ENCODE measurements at places on chromosomes 1 and 21.

DNA sequence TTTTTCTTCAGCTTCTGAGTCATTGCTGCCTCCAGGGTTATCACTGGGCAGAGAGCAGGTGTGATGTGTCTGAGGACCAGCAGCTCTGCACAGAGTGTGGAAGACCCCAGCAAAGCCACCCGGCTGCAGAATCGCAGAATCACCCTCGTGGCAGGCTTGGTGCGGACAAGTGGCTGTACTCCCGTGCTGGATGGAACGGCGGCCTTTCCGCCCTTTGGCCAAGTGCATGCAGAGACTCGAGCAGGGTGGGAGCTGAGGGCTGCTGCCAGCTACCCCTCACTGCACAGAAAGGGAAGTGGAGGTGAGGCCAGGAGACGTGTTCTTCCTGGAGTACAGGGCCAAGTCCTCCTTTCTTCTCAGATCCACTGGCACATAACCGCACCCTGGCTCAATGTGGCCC is 162.5 kb downstream of the PCBP3 start:
- no peak for DNase-seq

DNA sequence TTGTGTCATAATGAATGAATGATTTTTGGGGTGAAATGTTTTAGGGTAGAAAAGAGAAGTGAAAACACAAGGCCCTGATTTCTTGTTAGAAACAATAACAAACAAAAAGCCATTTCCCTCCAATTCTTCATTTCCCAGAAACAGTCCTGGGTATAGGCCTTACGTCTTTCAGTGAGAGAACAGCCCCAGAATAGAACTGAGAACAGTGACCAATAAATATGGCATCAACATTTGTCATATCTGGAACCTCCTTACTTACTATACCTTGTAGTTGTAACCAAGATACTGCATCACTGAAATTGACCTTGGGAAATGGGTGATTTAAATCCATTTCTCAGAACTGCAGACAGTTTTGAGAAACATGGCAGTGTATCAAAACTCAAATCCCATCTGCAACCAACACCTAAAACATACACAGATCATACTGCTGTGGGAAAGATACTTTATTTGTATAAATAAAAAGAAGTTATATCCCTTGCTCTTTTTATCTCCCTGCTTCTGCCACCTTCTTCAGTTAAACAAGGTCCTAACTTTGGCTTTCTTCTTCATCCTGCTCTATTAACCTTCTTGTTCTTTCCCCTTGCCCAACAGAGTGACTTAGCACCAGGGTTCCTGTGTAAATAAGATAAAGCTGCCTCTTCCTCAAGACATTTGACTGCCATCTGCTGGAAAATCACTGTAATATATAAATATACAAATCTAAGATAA is 19.5 kb downstream of the XKR8 start:
- DNase-seq: peak; percentile 59

DNA sequence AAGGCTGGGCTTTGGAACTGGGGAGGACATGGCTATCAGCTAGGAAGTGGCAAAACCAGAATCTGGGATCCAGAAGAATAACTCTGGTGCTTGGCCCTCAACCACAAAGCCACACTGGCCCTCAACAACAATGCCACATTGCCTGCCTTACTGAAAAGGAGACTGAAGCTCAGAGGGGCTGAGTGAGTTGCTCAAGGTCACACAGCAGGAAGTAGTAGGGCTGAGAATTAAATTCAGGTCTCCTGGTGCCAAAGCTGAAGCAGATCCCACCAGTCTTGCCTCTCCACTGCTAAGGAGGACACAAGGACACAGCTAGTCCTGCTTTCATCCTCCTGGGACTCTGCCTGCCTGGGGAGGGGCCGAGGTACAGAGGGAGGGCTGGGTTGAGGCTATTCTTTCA is 29.4 kb upstream of the STUM start:
- DNase-seq: no peak

DNA sequence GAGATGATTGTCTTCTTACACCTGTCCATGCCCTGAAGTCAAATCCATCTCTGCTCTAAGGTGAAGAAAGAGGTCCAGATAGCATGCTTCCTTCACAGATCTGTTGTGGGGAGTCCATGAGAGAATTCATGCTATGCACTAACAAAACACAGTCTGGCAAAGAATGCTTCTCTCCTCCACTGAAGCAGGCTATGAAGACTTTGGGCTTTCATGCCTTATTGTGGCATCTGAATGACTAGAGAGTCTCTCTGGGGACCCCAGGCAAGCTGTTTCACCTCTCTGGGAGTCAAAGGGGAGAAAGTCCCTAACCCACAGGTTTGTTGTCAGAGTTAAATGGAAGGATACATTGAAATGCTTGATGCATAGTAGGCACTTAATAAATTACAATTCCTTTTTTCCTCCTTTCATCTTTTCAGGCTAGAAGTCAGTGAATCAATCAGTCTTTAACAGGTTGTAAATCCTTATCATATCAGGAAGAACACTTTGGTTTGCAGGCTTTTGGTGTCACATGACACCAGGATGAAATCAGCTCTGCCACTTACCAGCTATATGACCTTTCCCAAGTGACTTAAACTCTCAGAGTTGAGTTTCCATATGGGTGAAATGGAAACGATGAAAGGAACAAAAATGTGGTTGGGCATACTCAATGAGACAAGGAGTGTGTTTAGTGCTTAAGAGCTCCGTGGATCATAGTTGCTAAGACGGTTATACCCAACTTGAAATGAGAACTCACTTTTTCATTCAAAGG is 200.1 kb upstream of the DAB1 start:
- DNase-seq: peak; percentile 65

DNA sequence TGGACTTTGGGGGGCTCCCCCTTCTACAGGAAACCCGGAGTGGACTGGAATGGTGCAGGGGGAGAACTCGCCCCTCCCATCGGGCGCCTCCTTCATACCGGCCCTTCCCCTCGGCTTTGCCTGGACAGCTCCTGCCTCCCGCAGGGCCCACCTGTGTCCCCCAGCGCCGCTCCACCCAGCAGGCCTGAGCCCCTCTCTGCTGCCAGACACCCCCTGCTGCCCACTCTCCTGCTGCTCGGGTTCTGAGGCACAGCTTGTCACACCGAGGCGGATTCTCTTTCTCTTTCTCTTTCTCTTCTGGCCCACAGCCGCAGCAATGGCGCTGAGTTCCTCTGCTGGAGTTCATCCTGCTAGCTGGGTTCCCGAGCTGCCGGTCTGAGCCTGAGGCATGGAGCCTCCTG is at the start of gene TNFRSF14:
TNFRSF14 (plus strand) TSS at position 95 of the 401 bp plus-strand sequence; CDS start at position 389, 294 bp downstream.
- DNase-seq: no peak

All from mesendoderm (in vitro differentiated cells).